ENCODE measurements at places on chromosomes 7 and 10. TPM values are rescaled to one million over a fixed set of nuclear protein-coding genes. Genes with fewer than 3 reads are reported as not detected.

HMX2 gene
- total RNA-seq = not detected

SPDYE16 gene
- total RNA-seq = 0.53 TPM

TRDMT1 gene
- total RNA-seq = 20.3 TPM

KNDC1 gene
- total RNA-seq = not detected

HSPA12A gene
- total RNA-seq = not detected

HMX3 gene
- total RNA-seq = not detected

PRKCQ gene
- 43.9 TPM for total RNA-seq

CALD1 gene
- total RNA-seq = 0.33 TPM

ANKRD1 gene
- total RNA-seq = not detected

OR2A5 gene
- total RNA-seq = not detected

All from CD4-positive, alpha-beta T cell (primary cell).